H1 (cell line): ENCODE measurements at places on chromosomes 1 and 21.

DNA sequence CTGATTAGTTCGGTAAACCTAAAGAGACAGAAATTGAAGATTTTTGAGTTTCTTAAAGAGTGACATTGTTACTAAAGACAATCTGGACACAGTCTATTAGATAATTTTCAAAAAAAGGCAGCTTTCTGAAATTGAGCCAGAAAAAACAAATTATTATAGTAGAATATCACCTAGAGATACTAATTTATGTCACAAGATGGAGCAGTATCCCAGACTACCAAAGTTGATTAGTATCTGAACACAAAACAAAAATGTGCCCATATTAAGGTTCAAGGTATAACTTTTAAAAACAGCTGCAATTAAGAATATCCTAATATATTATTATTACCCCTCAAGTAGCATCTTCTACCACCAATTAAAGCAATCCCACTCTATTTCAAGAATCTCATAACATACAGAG lies 40.5 kb upstream of the SYT2 start:
- DNase-seq: no peak

DNA sequence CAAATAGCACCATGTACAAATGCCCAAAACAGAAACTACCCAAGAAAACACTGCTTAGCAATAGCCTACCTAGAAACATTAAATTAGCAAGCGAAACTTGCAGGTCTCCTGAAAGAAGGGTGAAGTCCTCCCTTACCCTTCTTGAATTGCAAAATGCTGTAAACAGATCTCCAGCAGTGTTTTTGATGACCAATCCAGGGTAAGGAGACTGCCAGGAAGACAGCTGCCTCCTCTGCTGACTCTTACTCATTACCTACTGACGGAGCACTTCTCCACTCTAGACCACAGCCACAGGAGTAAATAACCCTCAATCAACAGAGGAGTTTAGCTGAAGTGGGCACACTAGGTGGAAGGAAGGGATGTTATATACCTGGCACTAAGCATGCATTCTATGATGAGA lies 32.2 kb upstream of the GADD45A start:
- no peak for DNase-seq

DNA sequence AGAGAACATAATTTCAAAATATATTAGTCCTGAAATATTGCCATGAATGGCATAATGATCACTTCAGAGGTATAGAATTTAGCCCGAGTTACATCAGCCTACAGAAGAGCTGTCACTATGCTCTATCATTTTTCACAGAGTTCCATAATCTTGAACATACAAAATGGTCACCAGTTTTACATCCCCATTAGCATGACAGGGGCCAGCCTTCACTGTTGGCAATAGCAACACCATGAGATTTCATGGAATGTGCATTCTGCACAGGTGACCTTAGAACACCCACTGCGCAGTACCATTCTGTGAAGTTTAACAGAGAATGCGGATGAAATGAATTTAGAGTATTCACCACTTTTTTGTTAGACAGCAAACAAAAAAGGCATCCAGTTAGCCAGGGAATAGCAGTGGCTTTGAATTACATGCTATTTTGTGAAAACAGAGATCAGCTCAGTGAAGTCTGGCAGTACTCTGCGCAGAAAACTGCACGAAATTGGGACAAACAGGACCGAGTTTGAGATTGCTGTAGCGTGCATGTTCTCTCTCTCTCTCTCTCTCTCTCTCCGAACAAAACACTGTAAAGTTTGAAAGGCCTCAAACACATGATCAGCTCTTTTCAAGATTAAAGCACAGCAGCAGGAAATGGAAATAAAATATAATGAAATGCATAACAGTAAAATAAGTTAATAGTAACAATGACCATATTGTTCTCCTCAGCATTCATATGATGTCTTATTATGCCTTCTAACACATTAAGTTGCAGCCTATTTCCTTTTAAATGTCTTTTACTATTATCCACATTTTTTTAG lies 349.3 kb downstream of the USH2A start:
- DNase-seq: no peak

GRCh38 chr1:29789221-29789909 lies 553.0 kb downstream of the PTPRU start:
- no peak for DNase-seq

GRCh38 chr1:67722292-67722944 lies 37.4 kb downstream of the GADD45A start:
- no peak for DNase-seq

GRCh38 chr1:70864302-70864701 lies 183.3 kb downstream of the PTGER3 start:
- DNase-seq: no peak
